Stimulated activated CD8-positive, alpha-beta memory T cell treated with anti-CD3 and anti-CD28 coated beads, Interleukin-7, amount 100 ng/mL, for 48 hours (primary cell): ENCODE measurements at places on chromosomes 13 and 19.
A peak's percentile ranks its signal among the peaks of the same experiment; 100 is the strongest.

GRCh38 chr13:113211774-113212173 lies 2.4 kb downstream of the CUL4A start:
- DNase-seq = no peak

- no peak for DNase-seq
Measured at GRCh38 chr19:9070066-9070465, 16.8 kb upstream of the OR1M1 start.

DNA sequence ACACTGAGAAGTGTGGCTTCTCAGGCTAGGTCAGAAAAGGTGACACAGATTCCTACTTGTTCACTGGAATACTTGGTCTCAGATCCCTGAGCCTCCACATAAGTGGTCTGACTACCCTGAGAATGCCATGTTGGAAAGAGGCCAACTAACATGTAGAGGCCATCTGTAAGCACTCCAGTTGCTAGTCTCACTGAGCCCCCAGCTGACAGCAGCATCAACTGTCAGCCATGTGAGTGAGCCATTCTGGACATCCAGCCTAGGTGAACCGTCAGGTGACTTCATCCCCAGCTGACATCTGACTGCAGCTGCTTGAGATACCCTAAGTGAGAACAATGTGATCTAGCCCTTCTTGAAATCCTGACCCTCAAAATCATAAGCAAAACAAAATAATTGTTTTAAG lies 18.1 kb upstream of the ARL11 start:
- DNase-seq = no peak

DNA sequence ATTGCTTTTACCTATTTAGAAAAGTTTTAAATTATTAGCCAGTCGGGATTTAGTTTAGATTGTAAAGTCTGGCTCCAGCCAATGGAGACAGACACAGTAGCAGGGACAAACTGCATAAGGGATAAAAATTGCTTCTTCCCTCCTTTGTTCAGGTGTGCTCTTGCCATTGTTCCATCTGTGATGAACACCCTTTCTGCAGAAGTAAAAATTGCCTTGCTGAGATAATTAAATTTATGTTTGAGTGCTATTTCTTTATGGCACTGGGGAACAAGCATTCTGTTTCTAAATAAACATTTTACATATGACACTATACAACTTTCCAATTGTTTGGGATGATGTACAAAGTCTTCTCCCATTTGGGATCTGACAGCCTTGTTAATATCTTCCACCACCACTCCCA lies 18.0 kb downstream of the OR7C2 start:
- DNase-seq = no peak

GRCh38 chr19:42370068-42370520 lies 20.0 kb downstream of the CNFN start:
- DNase-seq = no peak

- no peak for DNase-seq
Measured at GRCh38 chr19:53004242-53004641, 9.5 kb upstream of the ERVV-1 start.

DNA sequence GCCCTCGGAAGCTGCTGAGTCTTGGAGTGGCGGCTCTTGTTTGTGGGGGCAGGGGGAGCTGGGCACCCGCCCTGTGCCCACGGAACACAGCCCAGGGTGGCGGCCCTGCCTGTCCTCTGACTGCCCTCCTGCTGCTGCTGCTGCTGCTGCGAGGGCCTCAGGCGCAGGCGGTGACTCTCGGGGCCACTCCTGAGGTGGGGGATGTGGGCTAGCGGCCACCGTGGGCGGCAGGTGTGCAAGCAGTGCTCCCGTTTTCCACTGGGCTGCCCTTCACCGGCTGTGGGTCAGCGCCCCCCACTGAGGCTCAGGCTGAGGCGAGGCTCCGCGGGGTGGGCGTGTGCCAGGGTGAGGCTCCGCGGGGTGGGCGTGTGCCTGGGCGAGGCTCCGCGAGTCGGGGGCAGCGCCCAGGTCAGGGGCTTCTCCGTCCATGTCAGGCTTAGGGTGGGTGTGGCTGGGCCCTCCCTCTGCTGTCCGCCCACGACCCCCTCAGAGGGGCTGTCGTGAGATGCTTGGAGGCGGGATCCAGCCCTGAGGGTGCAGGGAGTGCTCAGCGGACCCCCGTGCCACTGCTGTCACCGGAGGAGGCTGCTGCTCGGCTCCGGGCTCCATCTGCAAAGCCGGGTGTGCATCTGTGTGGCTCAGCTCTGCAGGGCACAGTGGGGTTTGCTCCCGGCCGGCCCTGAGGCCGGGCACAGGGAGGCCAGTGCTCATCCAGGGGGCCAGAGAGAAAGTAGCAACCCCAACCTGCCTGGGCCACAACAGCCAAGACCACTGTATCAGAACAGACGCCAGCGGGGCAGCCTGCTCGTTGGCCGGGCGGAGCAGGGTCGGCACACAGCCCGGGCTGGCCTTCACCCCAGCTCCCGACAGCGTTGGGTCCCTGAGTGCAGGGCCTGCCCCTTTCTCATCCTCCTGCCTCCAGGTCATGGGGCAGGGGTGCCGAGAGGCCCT lies 14.5 kb downstream of the CSNK1G2 start:
- DNase-seq = no peak

DNA sequence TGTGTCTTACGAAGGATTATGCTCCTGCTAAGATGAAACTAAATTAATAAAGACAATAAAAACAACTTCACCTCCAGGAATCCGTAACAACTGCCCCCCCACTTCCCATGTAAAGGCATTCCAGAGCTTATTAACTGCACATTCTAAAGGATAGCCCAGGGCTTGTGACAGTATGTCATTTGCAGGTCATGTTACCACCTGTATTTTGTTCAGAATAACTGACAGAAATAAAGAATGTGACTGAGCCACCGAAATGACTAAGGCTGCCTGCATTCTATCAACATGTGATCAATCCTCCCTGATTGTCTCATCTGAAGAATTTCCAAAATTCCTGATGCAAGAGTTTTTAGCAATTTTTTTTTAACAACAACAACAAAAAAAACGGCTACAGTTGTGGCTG lies 117.2 kb downstream of the MIPEP start:
- DNase-seq = no peak

GRCh38 chr19:17302391-17303166 lies 646 bp downstream of the ABHD8 start:
- DNase-seq = no peak

DNA sequence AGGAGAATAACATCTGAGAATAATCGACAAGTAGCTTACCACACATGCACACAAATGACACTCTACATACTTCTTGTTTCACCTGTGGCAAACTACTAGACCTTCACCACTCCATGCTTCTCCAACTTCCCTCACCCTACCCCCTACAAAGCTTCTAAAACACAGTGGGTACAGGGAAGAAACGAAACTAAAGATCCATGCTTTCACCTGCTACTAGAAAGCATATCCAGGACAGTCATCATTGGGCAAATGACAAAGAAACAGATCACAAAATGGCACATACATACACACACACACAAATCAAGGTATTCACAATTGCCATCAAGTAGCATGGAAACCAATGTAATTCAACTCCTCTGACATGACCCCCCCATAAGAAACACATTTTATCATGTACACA lies 10.6 kb downstream of the BRD4 start:
- DNase-seq = no peak

- DNase-seq = no peak
Measured at GRCh38 chr19:38022791-38023670, 116.0 kb downstream of the SIPA1L3 start.

DNA sequence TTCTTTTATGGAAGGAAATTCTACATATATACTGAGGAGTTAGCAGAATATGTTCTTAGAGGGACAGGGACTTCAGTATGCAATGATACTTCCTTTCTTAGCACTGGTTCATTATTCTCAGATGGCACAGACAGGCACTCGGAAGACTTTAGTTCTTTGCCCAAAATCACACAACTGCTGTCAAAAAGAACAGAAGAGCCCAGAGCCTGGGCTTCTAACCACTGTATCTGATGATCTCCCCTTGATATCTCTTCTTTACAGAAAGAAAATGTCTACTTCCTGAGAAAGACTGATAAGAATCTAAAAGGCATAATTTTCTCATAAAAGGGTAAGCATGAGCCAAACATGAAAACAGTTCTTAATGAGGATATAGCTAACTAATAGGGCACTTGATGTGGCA lies 2034.2 kb upstream of the PRR20A start:
- DNase-seq = no peak

GRCh38 chr13:95160112-95160906 lies 140.9 kb downstream of the ABCC4 start:
- no peak for DNase-seq

DNA sequence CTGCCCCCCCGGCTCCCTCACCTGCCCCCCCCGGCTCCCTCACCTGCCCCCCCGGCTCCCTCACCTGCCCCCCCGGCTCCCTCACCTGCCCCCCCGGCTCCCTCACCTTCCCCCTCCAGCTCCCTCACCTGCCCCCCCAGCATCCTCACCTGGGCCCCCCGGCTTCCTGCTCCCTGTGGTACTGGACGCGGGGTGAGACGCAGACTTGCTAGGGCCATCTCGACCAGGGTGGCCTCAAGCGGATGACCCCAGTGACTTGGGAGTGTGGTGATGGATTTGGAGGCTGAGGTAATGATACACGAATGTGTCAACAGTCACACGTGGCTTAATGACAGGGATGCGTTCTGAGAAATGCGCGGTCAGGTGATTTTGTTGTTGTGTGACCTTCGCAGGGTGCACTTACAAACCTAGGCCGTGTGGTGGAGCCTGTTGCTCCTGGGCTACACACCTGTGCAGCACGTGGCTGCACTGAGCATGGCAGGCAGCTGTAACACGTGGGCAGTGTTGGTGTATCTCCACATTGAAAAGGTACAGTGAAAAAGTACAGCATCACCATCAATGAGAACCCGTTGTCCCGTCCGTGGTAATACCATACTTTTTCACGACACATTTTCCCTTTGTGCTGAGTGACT lies 197.8 kb downstream of the TEX29 start:
- no peak for DNase-seq

- DNase-seq = no peak
Measured at GRCh38 chr13:89212186-89212585, 1541.0 kb downstream of the SLITRK5 start.

DNA sequence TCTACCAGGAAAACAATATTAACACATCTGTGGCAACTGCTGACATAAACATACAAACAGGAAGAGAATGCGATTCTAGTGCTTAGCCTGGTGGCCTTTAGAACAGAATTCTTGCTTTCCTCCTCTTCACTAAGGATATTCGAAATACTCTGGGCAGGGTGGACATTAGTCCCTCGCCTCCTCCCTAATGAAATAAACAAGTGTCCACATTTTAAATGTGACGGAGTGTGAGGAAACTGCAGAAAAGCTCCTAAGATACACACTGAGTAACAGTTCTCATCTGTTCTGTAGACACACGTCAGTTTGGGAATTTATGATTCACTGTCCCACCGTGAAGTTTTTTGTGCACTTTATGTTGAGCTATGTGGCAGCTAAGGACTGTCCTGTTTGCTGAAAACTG lies 639 bp downstream of the STARD13 start:
- no peak for DNase-seq

DNA sequence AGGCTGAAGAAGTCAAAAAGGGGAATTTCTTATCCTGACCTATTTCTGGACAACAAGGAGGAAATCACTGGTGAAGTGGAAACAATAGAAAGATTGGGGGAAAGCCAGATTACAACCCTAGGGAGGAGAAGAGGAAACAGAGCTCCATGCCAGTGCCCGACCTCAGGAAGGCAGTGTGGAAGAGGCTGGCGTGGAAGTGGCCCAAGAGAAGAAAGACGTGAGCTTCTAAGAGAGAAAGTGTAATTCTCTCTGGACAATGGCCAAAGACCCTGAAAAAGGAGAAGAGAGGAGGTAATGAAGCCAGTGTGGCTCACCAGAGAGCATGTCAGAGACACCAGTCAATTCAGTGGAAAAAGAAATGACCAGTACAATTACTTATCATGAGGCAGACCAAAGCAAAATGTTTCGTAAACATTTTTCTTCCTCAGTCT lies 52.6 kb upstream of the URAD start:
- no peak for DNase-seq

DNA sequence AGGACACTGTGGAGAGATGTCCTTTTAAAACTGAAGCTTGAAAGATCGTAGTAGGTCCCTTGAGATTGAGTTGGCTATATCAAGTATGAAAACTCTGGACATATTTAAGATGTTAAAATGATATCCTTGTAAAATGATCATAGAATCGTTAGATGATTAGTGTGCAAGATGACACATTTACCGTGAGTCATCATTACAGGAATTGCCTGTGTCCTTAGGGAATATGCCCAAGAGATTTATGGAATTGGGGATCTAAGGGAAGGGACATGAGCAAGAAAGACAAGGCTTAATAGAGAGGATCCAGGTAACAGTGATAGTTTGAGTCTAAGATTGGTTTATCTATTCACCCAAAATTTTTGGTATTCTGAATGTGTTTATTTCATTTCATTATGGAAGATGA lies 233.7 kb downstream of the GPC5 start:
- DNase-seq = no peak

- DNase-seq = no peak
Measured at GRCh38 chr19:48556163-48556562, 4.2 kb downstream of the SULT2B1 start.

- DNase-seq = no peak
Measured at GRCh38 chr13:96141032-96141431, 51.1 kb downstream of the HS6ST3 start.

DNA sequence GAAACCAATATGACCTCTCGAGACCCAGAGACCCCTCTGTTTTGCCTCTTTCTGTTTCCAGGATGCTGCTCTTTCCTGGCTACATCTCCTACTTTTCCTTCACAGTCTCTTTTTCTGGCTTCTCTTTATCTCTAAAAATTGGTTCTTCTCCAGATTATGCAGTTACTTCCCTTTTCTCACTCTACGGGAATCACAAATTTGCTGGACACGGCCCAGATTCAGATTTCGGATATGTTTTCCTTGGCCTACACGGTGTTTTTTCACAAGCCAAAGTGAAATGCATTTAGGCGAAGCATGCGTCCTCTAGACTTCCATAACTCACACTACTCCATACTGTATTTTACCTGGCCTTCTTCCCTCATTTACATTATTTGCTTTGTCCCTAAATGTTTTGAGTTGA lies 214.7 kb upstream of the MIR17HG start:
- no peak for DNase-seq

DNA sequence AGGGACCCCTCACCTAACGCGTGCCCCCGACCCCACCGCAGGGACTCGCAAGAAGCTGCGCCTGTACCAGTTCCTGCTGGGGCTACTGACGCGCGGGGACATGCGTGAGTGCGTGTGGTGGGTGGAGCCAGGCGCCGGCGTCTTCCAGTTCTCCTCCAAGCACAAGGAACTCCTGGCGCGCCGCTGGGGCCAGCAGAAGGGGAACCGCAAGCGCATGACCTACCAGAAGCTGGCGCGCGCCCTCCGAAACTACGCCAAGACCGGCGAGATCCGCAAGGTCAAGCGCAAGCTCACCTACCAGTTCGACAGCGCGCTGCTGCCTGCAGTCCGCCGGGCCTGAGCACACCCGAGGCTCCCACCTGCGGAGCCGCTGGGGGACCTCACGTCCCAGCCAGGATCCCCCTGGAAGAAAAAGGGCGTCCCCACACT lies 4.7 kb upstream of the MYBPC2 start:
- peak; percentile 14 for DNase-seq

DNA sequence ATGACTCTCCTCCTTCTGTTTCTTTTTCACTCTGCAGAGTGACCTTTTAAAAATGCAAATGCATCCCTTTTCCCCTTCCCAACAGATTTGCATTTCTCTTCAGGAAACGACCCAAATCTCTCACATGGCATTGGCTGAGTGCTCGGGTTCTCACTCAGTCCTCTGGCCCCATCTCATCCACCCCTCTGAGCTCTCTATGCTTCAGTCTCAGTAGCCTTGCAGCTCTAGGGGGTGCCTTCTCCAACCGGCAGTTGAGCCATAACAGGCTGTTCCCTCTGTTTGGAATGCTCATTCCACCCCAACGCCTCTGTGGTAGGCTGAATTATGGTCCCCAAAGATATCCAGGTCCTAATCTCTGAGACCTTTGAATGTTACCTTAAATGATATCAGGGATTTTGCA lies 78.2 kb downstream of the AKAP11 start:
- no peak for DNase-seq
